ENCODE measurements at places on chromosomes 2 and 18.

DNA sequence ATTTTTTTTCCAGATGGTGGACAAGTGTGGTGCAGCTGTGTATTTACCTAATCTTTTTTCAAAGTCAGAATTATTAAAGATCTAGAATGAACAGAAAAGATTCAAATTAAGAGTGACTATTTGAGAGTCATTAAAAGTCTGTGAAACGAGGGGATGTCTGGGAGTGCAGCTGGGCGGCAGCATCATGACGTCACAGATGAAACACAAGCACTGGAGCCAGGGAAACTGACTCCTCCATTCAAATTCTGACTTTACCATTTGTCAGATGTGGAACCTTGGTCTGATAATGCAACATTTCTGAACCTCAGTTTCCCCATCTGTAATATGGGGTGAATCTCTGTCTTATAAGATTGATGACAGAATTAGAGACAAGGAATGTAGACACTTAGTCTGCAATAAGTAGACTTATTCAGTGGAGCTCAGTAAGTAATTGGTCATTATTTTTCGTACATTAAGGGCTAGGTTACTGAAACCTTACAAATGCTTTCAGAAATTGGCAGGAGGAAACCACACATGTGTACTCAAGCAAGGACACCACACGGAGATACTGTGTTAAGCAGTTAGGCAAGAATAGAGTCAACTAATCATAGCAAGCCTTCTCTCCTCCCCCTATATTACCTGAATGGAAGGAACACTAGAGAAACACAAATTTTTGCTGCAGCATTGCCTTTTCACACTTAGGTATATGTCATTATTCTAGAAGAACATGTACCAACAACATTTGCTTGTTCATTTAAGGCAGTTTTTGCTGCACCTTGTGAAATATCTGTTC is 27.8 kb upstream of the CXXC1 start:
- DNase-seq: no peak

DNA sequence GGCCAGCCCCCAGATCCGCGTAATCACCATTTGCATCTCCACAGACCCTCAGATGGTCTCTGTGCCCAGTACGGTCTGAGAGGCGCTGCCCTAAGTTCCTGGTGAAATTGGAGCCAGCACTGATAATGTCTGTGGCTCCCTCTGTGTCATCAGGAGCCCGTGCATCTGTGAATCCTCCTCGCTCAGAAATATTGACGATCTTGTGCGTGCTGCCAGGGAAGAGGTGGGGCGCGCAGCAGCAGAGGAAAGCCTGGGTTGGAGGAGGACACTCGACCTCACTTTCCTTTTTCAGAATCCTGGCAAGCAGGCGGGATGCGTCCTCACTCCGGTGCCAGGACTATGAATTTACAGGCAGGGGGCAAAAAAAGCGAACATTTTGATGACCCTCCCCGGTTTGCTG is 686.1 kb upstream of the SALL3 start:
- DNase-seq: no peak

- no peak for DNase-seq
These were observed 14.9 kb upstream of the SLC39A10 start for GRCh38 chr2:195642027-195642678.

DNA sequence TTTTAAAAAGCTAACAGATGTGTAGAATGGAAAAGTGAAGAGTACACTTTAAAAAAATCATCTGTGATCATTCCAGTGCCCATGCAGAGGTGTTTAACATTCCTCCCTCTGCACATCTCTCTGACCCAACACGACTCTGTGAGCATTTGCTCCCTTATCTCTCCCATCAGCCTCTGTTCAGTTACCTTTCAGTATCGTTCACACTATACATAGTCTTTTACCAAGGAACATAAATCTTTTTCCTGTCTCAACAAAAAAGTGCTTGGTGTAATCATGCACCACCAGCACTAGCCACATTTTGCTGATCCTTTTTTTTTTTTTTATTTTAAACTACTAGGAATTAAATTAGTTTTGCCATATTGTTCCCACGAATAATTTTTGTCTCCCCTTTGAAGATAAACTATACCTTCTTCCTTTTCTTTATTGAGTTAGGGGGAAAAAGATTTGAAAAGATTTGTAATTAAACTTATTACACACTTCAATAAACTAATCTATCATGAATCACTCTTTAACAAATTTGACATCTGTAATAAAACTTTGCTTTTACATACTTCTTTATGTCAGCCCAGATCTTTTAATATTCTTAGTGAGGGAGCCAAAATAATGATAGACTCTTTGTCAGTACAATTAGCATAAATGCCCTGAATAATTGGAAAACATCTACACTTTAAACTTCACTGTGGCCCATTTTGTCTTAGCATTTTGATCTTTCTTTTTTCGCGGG is 489.8 kb upstream of the FANCL start:
- no peak for DNase-seq

GRCh38 chr2:143686585-143687164 is 557.5 kb downstream of the ARHGAP15 start:
- no peak for DNase-seq

DNA sequence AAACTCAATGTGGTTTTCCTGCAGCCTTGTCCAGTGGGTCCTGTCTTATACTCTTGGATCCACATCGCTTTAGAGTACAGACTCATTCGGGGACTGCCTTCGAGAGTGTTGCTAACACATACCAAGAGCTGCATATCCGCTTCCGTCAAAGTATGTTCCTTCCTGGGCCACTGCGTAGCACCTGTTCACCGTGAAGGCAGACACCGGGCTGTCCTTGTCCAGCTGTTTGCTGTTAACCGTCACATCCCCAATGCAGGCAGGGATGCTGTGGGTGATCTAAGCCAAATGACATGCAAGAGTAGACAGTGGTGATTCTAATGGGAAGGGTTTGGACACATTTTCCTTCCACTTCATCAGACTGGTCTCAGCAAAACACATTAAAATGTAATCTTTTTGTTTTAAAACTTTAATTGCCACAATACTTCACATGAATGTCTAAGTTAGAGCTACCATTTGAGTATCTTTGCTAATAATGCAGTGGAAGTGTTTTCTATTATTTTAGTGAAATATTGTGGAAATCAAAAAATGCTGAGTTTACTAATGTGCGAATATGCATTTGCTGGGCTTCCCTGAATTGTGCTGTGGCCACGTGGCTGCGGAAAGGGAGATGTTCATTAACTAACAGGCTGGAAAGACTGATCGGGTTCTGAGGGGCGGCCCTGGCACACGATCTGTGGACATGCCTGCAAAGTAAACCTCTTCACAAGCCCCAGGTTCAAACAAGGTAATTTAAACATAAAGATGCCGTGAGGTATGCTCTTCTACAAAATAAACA is 169.1 kb downstream of the LAMA1 start:
- no peak for DNase-seq

DNA sequence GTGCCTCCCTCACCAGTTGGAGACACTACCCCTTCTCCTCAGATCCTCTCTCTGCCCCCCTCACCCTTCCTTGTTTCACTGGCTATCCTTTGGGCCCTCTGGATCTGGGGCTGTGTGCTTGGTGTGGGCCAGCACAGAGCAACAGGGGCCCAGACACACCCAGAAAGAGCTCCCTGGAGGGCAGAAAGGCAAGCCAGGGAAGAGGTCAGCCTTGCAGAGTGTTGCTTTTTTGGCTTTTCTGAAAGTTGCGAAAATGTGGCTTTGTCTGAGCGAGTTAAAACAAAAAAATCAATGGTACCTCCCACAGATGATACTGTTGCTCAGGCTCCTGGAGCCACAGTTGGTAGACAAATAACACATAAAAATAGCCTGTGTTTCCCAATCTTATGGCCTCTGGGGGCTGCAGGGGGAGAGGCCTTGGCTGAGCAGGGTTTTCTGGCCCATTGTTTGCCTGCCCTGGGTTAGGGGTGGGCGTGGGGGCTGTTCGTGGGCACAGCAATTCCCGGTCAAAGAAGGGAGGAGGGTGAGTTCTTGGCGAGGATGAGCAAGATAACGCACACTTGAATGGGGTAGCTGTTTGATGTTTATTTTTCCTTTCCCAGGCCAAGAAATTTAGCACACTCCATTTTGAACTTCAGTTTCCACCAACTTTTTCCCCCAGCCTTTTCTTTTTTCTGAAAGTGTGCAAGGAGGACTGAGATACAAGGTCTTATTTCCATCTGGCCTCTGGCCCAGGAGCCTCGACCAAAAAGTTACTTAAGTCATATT is 167.0 kb upstream of the HAAO start:
- no peak for DNase-seq

GRCh38 chr2:855177-855576 is 95.5 kb upstream of the SNTG2 start:
- no peak for DNase-seq

DNA sequence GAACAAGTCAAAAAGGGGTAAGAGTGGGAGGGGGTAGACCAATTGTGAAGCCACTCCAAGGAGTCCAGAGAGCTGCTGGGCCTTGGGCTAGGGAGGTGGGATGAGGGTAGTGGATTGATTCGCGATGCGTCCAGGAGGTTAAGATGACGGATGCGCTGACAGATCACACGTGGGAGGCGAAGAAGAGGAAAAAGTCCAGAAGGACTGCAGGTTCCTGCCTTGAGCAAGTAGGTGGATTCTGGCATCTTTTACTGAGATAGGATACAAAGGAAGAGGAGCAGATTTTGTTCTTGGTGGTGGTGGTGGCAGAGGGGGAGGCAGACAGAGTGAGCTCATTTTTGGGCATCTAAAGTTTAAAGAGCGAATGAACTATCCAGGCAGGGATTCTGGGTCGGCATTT is 76.5 kb downstream of the KCTD1 start:
- no peak for DNase-seq

- no peak for DNase-seq
These were observed 214.7 kb downstream of the TGIF1 start for GRCh38 chr18:3664563-3665178.

DNA sequence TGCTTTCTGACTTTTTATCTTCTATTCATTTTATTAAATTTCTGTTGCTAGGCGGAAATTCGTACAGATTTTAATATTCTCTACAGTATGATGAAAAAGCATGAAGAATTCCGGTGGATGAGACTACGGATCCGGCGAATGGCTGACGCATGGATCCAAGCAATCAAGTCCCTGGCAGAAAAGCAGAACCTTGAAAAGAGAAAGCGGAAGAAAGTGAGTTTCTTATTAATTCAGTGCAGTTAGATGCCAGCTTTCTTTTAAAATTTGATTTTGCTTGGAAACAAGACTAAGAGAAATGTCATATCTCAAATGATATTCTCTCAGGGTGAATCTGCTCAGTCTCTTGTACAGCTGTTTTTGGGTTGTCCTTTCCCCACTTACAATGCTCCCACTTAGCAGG is 84.3 kb downstream of the MGAT5 start:
- DNase-seq: no peak

GRCh38 chr2:69742322-69742952 is 503 bp downstream of the ANXA4 start:
- DNase-seq: no peak

GRCh38 chr2:2540406-2540805 is 209.3 kb upstream of the MYT1L start:
- no peak for DNase-seq
